ENCODE measurements at places on chromosomes 12 and 14. TPM values are rescaled to one million over a fixed set of nuclear protein-coding genes. Genes with fewer than 3 reads are reported as not detected.

GRCh38 chr12:89041078-89041477 lies 311.2 kb downstream of the DUSP6 start:
- no peak for DNase-seq

DNA sequence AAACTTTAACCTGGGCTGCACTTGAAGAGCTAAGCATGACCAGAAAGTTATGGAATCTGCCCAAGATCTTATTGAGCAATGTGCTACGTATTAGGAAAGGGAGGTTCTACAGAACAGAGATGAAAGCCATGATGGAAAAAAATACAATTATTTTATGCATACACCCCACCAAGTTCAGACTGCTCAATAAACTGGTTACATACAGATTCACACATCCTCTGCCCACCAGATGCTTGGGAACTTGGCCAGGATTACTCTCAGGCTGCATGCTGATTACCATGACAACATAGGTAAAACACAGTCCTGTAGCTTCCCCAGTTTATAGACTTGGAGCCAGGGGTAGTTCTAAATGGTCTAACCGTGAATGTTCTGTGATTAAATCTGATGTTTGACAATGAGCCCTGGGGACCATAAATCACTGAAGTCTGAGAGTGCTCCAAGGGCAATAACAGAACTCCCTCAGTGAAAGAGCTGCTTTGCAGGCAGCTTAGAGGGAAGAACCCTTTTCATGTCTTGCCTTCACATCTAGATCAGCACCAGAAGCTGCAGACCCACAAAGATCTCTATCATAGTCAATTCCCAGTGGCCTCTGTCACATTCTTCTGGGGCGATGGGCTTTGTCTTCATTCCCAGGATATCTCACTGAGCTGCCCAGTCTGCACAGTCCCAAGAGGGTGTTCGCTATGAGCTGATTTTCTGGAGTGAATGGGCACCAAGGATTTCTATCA lies 232.2 kb downstream of the EMP1 start:
- DNase-seq: no peak

- DNase-seq: peak; percentile 84
Measured at GRCh38 chr12:56007564-56008559, 10.8 kb downstream of the SUOX start.

Gene SLC39A9
- total RNA-seq: 55.6 TPM
